Activated CD4-positive, alpha-beta T cell treated with anti-CD3 and anti-CD28 coated beads, Interleukin-2, amount 10 ng/mL, durations not matched to agents 24 days and 14 days (primary cell): ENCODE measurements at places on chromosomes 7 and 10. TPM values are rescaled to one million over a fixed set of nuclear protein-coding genes. Genes with fewer than 3 reads are reported as not detected.

DNA sequence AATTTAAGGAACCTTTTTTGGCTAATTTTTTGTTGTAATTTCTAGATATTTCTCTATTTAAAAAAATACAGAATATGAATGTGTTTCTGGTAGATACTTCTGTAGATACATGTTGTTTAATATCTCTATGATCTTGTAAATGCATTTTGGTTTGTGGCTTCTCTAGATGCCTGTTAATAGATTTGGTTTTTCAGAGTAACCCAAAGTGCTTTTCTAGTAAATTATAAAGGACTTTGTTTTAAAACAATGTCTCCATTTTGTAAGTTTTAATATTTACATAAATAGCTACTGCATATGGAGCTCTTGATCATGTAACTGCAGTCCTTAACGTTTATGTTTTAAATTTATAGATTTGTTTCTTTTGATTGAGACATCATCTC, 88.5 kb downstream of the MDFIC start:
- DNase-seq = no peak

GRCh38 chr10:43846187-43846680, 197.6 kb upstream of the ZNF32 start:
- peak; percentile 70 for DNase-seq

DNA sequence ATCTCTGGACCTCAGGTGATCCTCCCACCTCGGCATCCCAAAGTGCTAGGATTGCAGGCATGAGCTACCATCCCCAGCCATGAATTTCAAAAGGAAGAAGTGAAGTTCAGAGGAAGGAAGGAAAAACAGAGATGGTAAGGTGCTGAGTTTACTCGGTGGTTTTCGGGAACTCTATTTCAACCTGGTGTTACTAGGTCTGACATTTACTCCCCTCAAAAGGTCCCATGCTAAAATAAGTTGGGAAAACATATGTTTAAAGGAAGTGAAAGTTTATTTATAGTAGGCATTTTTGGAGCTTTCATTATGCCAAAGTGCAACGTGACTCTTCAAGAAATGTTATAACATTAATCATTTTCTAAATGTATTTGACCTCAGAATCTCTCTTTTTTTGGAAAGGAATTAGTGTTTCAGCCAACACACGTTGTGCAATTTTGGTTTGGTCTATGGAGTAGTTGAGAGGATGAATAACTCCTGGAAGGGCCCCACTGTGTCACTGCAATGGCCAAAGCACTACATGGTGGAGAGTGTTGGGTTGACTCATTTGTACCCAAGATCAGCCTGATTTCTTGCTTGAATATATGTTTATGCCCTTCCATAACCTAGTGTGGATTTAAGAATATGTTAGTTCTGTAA, 114.7 kb upstream of the FAM171A1 start:
- no peak for DNase-seq

The ICA1 gene
- 0.62 and 0.72 TPM in 2 replicates for total RNA-seq

- DNase-seq = no peak
These were observed 64.8 kb upstream of the PLPP4 start for GRCh38 chr10:120392245-120392644.

- no peak for DNase-seq
These were observed 6.2 kb upstream of the CHST15 start for GRCh38 chr10:124099604-124100003.

The PPP1R3C gene
- total RNA-seq = 0.14 and 0.21 TPM in 2 replicates

The ARPC1B gene
- total RNA-seq = 248 and 250 TPM in 2 replicates

DNA sequence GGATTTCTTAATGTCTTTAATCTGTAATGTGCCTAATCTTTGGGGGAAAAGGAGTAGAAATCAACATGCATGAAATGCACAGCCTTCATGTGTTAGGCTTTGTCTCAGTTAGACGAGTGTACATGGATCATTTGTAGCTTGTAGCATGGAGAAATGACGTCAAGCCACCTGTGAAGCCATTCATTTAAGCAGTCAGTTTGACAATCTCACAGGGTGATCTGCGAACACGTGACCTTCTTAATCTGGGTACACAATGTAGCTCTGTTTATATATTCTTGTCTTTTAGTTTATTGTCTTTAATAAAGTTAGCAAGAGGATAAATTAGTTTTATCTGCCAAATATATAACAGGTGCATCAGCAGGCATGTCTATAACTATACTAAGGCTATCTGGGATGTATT, 351.9 kb upstream of the LRGUK start:
- DNase-seq = no peak
